Activated CD4-positive, alpha-beta T cell treated with anti-CD3 and anti-CD28 coated beads for 24 hours (primary cell): ENCODE measurements at places on chromosomes 13 and 19.

GRCh38 chr19:17936379-17936778 lies 3.6 kb downstream of the CCDC124 start:
- DNase-seq = no peak

DNA sequence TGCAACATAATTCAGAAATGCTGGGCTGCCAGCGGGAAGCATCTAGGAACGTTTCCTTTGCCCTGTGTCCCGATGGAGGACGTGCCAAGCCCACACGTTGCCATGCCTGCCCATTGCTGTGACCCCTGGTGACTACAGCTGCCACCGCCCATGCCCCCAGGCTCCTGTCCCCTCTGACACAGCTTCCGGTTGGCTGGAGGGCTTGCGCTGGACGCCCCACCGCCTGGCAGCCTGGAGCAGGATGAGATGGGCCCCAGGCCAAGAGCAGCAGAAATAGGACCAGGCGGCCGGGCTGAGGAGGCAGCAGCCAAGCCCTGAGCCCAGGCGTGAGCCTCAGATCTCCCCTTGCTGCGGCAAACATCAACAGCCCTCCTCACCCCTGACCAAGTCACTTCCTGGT lies 125.9 kb downstream of the COL4A2 start:
- DNase-seq = no peak

GRCh38 chr19:52520013-52520412 lies 7.5 kb upstream of the ZNF808 start:
- no peak for DNase-seq

GRCh38 chr19:21697698-21698097 lies 69.7 kb downstream of the ZNF100 start:
- no peak for DNase-seq

DNA sequence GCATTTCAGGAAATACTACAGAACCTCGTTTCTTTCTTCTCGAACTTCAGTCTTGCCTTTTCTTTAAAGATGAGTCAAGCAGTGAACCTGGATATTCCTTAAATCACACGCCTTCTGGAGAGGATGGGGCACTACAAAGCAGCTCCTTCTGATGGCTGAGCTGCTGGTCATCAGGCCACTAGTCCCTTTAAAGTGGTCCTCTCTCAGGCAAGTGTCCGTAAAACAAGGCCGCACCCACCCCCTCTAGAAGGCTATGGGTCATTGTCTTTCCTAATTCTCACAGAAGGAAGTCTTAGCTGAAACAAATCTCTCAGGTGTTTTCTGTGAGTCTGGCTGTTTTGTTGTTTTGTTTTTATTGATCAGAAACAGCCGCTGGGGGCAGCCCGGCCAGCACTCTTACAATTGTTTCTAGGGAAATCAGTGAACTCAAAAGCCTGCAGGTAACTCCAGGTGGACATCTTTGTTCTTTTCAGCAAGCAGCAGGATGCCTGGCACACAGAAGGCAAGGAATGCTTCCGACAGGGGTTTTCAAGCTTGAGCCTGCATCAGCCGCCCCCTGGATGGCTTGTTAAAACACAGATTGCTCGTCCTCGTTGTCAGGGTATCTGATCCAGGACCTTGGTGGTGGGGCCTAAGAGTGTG lies 45.4 kb downstream of the MBNL2 start:
- no peak for DNase-seq

DNA sequence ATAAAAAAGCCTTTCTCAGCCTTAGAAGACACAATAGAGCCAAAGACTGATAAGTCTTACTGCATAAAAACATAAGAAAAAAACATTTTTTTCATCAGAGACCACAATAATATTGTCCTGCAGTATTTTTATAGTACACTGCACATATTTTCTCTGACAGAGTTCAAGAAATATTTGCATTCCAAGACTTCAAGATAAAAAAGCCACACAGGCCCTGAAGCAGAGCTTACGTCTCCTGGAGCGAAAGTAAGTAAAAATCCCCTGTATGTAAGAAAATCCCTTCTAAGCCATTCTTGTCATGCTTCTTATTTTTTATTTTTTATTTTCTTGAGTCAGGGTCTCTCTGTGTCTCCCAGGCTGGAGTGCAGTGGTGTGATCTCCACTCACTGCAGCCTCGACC lies 755.9 kb downstream of the LIG4 start:
- DNase-seq = no peak

DNA sequence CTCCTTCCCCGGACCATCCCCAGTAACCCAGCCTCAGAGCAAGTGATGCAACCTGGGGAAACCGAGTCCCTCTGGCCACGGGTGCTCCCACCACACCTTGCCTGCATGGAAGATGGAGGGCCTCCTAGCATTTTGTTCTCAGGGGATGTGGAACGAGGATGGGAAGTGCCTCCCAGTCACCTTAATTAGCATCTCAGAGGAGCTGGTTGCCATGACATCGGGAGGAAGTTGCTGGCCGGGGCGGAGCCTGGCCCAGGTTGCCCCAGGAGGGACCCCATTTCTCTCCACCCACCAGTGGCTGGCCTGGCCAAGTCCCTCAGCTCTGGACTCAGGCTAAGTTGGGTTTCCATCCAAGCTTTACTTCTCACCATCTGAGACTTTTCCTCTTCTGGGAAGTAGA lies 24.1 kb upstream of the PTPRS start:
- no peak for DNase-seq
